ENCODE measurements at places on chromosomes 3 and 15.

GRCh38 chr3:49733551-49733950 lies 9.8 kb upstream of the GMPPB start:
- DNase-seq, result no peak

DNA sequence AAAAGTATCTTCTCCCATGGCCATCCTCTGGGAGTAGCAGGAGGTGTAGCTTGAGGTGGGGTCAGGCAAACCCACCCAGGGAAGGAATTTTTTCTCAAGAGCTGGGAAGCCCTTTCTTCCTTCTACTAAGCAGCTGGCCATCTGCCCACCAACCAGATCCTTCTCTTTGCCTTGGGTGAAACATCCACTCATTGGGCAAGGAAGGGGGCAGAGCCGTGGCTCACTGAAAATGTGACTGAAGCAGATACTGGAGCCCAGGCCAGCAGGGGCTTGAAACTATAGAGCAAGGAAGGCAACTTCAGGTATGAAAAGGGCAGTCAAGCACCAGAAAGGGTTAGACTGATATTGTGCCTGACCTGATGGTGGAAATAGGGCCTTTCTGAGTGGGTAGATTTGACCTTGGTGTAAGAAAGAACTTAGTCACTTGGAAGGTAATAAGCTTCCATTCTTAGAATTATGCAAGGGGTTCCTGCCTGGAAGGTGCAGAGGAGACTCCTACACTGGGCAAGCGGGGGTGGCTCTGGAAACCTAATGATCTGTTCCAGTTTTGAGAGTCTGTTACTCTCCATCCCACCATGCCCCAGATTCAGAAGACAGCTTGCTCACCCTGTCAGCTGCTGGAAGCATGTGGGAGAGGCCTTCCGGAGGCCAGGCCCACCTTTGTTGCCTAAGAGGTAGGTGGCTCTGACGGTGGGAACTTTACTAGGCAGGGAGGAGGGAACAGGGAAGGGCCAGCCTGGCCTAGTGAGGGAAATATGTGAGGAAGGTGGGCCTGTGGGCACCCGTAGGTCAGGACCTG lies 22.0 kb upstream of the PLA2G4E start:
- no peak for DNase-seq

DNA sequence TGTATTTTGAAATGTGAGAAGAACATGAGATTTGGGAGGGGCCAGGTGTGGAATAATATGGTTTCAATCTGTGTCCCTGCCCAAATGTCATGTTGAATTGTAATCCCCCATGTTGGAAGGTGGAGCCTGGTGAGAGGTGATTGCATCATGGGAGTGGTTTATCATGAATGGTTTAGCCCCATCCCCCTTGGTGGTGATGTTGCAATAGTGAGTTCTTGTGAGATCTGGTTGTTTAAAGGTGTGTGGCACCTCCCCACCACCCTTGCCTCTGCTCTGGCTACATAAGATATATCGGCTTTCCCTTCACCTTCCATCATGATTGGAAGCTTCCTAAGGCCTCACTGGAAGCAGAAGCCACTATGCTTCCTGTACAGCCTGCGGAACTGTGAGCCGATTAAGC lies 23.9 kb upstream of the TMEM108 start:
- DNase-seq, result no peak

DNA sequence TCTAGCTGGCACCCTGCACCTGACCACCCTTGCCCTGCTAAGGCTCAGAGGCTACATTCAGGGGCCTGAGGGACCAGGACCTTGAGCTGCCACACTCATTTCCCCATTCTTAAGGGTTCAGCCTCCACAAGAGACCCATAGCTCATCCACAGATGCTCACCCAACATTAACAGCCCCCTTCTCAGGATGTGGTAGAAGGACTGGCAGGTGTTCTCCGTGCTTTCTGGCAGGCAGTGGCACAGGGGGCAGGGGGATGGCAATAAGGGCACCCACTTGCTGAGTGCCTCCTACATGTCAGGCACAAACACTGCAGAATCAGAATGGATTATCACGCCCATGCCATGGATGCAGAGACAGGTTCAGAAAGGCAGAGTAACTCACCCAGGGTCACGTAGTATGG lies 9.4 kb downstream of the MAPKAPK3 start:
- no peak for DNase-seq

GRCh38 chr3:123724306-123724705 lies 139.5 kb upstream of the HACD2 start:
- DNase-seq, result no peak

- no peak for DNase-seq
Measured at GRCh38 chr3:53079791-53080555, 34.1 kb upstream of the SFMBT1 start.

DNA sequence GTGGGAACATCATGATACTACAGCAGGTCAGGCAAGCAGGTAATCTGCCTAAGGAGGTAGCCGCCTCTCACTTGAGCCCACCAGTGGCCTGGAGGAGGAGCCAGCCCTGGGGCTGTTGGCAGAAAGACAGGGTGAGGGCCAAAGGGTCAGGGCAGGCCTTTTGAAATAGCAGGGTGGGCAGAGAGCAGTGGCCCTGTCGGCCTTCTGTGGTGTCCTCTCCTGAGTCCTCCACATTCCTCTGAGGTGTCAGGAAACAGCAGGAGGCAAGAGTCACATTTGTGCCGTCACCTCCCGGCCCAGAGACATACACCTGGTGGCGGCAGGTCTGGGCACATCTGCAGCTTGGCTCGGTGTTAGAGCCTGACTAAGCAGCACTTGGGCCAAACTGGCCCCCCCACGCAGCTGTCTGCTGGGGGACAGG lies 3.9 kb upstream of the BNC1 start:
- no peak for DNase-seq

- peak; percentile 33 for DNase-seq
Measured at GRCh38 chr15:85324202-85324601, 56.2 kb upstream of the AKAP13 start.

DNA sequence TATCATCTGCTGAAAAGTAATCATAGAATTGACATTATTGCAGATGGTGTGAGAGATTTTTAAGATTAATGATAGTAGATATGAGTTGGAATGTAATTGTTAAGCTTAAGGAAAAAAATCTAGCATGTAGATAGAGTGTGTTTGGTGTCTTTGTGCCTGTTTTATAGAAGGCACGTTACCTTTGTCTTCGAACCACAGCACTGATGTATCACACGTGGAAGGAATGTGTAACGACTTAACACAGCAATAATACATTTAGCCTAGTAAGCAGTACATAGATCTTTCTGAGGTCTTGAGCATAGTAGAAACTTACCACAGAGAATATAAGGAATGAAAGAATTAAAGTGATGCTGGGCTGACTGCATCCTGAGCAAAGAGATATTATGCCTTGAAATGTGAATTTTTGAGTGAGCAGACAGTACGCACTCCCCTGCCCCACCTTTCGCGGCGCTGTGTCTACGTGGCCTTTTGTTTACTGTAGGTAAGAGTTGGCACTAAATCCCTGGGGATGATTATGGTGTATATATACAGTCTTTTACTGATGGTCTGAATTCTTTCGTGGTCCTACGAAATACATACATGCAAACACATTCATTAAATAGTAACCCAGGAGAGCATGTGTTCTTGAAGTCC lies 217.6 kb upstream of the TOPAZ1 start:
- DNase-seq, result no peak

DNA sequence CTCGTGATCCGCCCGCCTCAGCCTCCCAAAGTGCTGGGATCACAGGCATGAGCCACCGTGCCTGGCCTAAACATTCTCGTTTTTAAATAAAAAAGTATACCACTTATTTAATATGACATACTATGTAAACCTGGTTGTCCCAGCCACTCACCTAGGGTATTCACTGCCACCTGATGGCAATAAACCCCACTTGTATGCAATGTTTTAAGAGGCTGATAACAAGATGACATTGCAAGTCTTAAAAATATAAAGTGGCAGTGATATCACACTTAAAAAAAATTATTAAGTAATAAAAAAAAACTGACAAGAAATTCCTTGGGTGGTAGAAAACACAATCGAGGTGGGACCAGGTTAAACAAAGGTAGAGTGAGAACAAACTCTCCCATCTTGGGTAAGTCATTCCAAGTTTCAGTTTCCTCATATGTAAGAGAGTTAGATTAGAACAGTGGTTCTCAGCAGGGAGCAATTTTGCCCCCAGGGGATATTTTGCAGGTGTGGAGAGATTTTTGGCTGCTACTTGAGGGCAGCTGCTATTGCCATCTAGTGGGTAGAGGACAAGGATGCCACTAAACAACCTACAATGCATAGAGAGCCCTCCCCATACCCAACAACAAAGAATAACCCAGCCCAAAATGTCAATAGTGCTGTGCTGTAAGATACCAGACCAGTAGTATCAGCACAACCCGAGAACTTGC lies 14.5 kb downstream of the ARF4 start:
- DNase-seq, result no peak
